Dorsolateral prefrontal cortex (tissue), 122 donors: ENCODE measurements at places on chromosomes 4 and X. TPM values are rescaled to one million over a fixed set of nuclear protein-coding genes. Genes with fewer than 3 reads are reported as not detected.

Gene CXCL1
- total RNA-seq, result 2.4 TPM

Gene NALF2
- 2.1 TPM for total RNA-seq

Gene NPY1R
- total RNA-seq, result 21.5 TPM

DNA sequence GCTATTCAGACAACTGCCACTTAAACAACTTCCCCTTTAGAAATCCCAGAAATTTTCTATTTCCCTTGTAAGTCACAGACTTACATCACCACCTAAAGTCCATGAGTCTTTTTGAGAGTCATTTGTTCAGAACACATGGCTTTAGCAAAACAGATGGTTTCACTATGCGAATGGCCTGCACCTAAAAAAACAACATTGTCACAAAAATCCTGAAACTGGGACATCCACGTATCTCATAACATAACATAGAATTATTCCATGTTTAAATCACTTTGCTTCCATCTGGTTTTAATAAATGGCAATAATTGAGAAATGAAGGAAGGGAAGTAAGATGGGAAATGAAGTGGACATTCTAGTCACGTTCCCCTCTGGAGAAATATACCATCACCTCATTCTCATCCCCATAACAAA lies 155.3 kb upstream of the EDNRA start:
- DNase-seq, result no peak

DNA sequence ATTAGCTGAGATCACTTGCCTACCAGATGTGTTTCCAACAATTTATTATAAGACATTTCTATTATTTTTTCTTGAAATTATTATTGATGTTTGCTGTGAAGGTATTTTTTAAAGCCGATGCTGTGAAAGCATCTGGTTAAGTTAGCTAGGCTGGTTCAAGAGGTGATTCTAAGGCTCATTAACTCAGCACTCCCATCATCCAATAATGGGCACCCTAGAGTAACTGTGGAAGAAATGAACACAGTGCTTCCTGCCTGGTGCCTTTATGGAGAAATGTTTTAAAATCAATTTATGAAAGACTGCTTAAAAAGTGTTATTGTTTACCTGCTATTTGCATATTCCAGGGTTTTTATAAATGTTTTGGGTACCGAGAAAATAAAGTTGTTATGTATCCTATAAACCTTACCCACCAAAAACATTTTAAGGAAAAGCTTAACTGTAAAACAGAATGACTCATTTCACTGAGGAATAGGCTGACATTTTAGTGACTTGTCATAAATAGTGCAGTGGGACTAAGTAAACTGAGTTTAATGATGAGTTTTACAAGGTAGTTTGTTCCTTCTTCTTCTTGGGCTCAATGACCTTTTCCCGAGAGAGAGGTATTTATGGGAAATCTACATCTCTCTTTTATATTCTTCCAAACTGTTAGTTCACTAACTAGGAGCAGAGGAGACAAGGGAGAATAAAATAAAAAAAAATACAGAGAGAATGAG lies 310.0 kb upstream of the AADAT start:
- no peak for DNase-seq

GRCh38 chrX:112753116-112753515 lies 73.4 kb upstream of the LHFPL1 start:
- no peak for DNase-seq

GRCh38 chrX:53674581-53674980 lies 11.9 kb downstream of the HUWE1 start:
- DNase-seq, result no peak

GRCh38 chr4:108849611-108850168 lies 86.8 kb upstream of the ETNPPL start:
- DNase-seq, result no peak

DNA sequence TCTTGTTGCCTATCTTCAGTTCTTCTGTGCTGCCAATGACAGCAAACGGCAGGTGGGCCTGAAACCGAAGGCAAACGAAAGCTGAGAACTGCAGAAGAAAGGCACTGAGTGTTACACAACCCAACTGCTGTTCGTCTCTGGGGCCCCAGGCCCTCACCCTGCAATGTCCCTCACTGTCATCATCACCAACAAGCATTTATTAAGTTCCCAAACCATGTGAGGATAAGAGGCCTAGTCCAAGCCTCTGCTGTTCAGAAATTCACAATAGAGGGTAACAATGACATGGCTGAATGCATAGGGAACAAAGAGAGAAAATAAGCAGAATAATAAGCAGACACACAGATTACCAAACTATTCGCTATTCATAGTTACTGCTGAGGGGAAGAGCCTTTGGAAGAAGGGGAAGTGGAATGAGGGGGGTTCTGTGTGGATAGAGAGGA lies 34.5 kb upstream of the NKRF start:
- DNase-seq, result no peak

DNA sequence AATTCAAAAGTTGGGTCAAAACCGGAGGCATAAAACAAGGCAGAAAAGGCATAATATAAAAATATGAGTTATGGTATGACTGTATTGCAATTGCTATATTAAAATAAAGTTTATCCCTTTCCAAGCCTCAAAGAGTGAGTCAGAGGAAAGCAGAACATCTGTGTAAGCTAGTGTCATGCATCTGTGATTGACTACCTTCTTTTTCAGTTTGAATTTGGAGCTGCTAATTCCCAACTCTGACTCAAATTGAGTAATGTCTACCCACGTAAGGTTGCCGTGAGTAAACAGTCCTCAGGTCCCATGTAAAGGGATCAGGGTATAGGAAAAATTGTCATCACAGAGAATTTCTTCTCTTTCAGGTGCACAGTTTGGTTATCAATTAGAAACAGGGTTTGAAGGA lies 6.5 kb upstream of the SLITRK4 start:
- no peak for DNase-seq
